ENCODE measurements at places on chromosomes 1 and 21.
A peak's percentile ranks its signal among the peaks of the same experiment; 100 is the strongest.

DNA sequence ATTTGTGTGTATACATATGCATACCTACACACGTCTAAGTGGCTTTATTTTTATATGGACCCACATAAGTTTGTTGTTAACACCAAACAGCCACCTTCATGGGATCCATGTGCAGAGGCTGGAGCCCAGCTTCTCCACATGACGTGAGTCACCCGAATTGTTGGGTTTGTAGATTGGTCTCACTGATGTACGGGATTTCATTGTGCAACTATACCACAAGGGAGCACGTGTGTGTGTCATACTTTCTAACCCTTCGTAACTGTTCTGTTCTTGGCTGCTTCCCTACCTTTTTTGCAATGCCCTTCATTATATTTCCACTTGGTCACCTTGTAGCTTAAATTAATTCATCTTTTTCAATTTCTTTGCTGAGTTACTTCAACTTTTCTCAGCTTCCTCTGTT lies 21.0 kb downstream of the SPRTN start:
- DNase-seq, result no peak

GRCh38 chr1:97017895-97018294 lies 296.3 kb downstream of the PTBP2 start:
- DNase-seq, result no peak

DNA sequence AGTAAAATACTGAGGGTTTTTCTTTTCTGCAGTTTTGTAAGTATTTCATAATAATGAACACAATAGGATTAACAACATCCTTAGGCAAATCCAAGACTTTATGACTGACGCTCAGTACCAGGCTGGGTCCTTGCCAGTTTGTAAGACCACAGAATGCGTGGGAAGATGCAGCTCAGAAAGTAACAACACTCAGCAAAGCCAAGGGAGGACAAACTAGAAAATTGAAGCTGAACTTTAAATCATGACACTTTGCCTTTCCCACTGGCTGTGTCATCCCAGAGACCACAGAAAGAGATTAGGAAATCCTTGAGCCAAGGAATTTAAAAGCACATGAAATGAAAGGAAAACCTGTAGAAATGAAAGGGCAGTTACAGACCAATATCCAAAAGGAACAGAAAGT lies 426.3 kb upstream of the CHRM3 start:
- DNase-seq, result no peak

- peak; percentile 45 for DNase-seq
Measured at GRCh38 chr1:204377800-204378668, 18.3 kb upstream of the PLEKHA6 start.

DNA sequence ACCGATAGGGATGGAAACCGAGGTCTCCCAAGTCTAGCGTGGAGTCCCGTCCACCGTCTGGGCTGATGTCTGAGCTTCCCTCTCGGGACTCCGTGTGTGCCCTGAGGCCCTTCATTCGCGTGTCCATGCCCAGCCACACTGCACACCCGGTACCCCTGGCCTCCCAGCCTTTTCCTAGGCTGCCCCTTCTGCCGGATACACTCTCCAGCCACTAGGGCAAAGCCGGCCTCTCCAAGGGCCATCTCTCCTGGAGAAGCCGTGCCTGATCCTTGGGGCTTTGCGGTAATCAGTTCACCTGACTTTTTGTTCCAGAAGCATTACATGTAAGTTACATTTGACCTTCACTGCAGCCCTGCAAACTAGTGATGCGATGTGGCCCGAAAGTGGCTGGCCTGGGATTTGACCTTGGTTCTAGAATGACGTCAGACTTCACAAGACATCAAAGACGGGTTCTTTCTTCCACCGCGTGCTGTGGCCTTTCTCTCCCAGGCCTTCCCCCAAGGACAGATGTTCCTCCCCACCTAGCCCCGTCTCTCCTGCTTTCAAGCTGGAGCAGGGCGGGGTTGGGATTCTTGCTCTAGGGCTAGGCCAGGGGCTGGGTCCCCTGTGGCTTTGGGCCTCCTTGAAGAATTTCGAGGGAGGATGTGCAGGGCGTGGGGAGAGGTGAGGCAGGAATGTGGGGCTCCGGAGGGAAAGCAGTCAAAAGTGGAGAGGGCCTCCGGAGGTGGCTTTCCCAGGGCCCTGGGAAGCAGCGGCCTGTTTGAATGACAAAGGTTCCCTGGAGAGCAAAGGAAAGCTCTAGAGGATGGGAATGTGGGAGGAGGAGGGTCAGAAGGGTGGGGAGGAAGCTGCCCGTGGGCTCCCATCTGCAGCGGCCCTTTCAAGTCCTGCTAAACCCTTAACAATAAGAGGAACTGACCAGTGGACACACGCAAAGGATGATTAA lies 49.7 kb upstream of the SLC2A1 start:
- no peak for DNase-seq

DNA sequence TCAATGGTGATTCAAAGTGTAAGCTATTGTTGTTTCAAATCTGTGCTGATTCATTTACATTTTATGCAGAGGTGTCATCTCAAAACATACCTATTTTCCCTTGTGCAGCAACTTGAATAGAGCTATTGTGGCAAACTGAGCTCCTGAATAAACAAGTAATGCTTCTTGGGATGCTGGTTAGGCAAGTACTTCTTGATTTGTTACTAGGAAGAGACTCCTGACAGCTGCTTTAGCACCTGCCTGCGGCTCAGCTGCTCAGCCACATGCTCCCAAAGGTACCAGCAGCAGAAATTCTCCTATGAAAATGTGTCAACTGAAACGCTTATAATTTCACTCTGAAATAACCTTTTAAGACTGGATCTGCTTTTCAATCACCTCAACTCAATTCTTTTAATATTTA lies 352.3 kb downstream of the RYR2 start:
- no peak for DNase-seq

- no peak for DNase-seq
Measured at GRCh38 chr1:48740621-48741020, 36.1 kb downstream of the BEND5 start.
